Hematopoietic multipotent progenitor cell treated with erythropoietin and hydrocortisone succinate and interleukin-3 and kit ligand, for 17 days (in vitro differentiated cells): ENCODE measurements at places on chromosomes 1 and 21.

- DNase-seq = no peak
Observed at GRCh38 chr1:29550119-29550841, 314.0 kb downstream of the PTPRU start.

DNA sequence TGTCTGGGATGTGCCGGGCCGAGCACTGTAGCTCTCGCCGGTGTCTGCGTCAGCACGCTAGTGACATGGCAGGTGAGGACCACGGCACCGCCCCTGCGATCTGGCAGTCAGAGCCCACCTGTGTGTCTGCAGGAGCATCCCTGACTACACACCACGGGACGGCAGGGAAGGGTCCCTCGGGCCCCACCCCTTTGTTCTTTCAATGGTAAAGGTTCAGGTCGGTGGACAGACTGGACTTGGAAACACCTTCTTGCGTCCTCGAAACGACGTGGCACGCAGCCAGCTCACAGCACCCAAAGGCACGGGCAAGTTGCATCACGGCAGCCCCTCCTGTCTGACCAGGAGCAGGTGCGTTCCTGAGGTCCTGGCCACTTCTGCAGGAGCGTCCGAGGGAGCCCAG lies 3.7 kb upstream of the SAMD11 start:
- DNase-seq = no peak

GRCh38 chr1:44659566-44659965 lies 14.7 kb downstream of the TMEM53 start:
- DNase-seq = no peak

- no peak for DNase-seq
Observed at GRCh38 chr1:194929357-194929756, 1678.9 kb downstream of the KCNT2 start.

DNA sequence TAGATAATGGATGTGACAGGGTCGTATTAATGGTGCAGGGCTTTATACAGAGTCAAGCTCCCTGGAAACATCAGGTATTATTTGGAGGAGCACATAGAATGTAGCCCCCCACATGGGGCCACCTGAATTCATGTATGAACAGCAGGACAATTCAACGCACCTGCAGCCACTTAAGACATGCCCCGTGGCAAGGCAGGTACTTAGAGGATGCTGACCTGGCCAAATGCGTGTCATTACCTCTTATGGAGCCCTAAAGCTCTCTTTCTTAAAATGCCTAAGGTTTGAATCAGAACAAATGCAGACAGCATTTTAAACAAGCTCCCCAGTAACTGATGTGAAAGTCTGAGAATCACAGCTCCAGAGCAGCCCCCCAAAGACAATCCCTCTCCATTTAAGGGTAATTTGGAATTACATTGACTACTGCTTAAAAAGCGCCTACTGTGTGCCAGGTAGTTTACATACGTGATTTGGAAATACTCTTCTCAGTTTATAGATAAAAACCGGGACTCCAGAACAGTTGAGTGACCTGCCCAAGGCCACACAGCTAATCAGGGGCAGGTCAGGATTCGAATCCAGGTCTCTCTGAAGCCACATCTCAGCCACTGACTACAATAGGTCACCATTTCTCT lies 71.0 kb upstream of the KLHDC7A start:
- no peak for DNase-seq

DNA sequence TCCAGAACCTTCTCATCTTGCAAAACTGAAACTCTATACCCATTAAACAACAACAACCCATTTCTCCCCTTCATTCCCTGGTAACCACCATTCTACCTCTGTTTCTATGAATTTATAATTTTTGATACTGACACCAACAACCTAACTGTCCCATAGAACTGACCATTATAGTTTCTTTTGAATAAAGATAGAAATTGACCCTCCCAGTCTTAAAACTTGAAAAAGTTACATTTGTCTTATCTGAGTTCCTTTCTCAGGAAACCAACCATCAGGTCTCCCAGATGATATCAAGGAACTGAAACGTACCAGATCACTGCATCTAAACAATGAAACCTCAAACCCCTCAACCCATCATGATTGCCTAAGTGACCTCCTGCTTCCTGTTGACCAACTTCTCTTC lies 27.1 kb downstream of the RNF115 start:
- no peak for DNase-seq

DNA sequence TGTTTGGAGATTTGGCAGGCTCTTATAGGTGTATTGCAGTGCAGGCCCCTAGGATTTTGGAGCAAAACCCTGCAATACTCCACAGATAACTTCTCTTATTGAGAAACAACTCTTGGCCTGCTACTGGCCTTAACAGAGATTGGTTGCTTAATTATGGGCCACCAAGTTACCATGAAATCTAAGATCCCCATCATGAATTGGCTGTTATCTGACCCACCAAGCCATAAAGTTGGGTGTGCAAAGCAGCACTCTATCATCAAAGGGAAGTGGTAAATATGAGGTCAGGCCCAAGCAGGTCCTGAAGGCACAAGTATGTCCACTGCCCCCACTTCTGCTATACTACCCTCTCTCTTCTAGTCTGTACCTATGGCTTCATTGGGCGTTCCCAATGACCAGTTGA lies 130.0 kb upstream of the TNFSF4 start:
- DNase-seq = no peak
